ENCODE measurements at places on chromosomes 13 and 19.

DNA sequence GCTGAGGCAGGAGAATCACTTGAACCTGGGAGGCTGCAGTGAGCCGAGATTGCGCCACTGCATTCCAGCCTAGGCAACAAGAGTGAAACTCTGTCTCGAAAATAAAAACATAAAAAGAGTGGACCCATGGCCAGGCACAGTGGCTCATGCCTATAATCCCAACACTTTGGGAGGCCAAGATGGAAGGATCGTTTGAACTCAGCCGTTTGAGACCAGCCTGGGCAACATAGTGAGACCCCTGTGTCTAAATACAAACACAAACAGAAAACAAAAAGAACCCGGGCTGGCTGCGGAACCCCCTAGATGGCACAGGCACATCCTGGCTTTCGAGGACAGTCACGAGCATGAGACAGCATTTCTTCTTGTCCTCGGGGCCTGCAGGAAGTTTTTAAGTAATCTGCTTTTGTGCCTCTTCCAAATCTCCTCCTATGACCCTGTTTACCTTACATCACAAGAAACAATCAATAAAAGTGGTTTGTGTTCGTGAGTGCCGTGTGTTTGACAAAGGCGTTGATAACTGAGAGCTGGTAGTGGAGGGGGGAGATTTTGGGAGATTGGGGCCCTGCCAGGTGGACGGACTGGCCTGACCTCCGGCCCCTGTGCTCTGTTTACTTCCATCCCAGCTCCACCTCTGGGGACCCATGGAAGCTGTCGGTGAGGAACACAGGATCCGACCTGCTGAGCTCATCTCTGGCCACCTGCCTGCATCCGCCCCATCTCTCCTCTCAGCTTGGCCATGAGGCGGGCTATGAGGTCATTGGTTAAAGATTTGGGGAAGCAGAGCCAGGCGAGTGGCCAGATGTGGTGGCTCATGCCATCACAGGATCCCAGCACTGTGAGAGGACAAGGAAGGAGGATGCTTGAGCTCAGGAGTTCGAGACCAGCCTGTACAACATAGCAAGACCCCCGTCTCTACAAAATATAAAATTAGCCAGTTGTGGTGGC, 5.9 kb upstream of the GDF15 start:
- DNase-seq = peak; percentile 90

DNA sequence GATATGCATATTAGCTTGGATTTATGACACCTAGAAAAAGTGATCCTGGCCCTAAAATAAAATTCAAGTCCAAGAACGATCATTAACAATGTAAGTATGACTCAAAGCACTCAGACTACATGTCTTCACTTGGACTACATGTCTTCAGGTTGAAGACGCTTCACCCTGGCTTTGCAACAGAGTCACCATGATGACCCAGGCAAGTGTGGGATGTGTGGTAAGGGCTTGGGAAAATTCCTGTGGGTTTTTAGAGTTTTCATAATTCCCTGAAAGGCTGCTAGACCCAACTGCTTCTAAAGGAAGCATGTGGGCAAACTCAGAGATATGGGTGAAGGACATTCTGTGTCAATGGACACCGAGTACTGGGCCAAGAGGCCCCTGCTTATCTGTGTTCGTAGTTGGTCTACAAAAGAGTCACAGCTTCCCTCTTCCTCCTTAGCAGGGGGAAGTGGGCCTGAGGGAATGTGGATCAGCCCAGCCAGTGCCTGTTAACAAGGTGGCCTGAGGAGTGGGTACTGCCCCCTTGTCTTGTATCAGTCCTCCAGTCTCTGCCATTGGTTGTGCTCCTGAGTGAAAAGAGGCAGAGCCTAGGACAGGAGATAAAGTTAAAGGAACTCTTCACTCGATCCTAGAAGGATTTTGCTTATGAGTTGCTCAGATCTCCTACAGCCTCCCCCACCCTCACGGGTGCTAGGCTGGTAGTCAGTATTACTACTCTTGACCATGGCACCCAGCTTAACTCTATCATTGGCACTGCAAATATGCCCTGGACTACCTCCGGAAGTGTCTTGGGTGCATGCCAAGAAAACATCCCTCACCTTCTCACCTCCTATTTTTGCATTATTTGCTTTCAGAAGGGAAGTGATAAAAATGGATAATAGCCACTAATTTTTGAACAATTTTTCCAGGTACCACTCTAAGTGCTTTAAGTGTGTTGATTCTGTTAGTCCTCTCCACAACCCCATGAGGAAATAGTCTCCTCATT, 406.3 kb downstream of the COG6 start:
- no peak for DNase-seq

- no peak for DNase-seq
Measured at GRCh38 chr13:95378603-95379002, 77.4 kb upstream of the ABCC4 start.

DNA sequence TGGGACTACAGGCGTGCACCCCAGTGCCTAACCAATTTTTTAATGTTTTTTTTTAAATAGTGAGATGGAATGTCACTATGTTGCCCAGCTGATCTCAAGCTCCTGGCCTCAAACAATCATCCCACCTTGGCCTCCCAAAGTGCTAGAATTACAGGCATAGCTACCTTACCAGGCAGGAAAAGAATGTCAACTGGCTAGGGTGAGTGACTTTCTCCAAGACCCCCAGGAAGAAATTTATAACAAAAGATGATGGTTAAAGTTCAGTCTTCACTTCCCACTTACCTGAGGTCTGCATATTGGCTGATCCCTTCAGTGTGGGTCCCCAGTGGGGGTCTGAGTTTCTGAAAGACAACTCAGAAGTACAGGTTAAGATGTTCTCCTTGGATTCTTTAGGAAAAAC, 893.0 kb downstream of the UQCRFS1 start:
- no peak for DNase-seq

DNA sequence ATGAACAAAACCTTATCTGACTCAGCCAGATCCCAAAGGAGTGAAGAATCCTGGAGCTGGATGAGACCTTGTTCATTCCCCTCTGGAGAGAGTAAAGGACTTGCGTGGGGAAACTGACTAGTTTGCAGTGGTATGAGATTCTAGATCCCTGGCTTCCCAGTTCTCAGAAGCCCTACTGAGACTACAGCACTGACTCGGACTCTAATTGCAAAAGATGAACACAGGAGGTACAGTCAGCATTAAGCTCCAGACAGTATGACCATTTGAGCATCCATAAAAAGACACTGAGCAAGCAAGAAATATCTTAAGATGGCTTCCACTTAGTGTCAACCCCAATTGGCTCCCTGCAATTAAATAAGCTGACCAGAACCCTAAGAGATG, 6.8 kb downstream of the ZC3H4 start:
- no peak for DNase-seq

- no peak for DNase-seq
Measured at GRCh38 chr13:112583592-112584277, 4.2 kb downstream of the TUBGCP3 start.

- DNase-seq = no peak
Measured at GRCh38 chr19:11064831-11065303, 24.4 kb upstream of the LDLR start.
